ENCODE measurements at places on chromosomes 6 and 20.

GRCh38 chr20:42957018-42957703, 232.5 kb downstream of the PTPRT start:
- DNase-seq: no peak

GRCh38 chr6:27592481-27593199, 119.7 kb upstream of the ZNF184 start:
- DNase-seq: no peak

- DNase-seq: no peak
Observed at GRCh38 chr20:48932375-48932941, 10.9 kb downstream of the ARFGEF2 start.

GRCh38 chr6:99330159-99330558, 19.3 kb downstream of the FAXC start:
- peak; percentile 41 for DNase-seq

GRCh38 chr6:164296411-164296810, 881.9 kb downstream of the QKI start:
- no peak for DNase-seq

DNA sequence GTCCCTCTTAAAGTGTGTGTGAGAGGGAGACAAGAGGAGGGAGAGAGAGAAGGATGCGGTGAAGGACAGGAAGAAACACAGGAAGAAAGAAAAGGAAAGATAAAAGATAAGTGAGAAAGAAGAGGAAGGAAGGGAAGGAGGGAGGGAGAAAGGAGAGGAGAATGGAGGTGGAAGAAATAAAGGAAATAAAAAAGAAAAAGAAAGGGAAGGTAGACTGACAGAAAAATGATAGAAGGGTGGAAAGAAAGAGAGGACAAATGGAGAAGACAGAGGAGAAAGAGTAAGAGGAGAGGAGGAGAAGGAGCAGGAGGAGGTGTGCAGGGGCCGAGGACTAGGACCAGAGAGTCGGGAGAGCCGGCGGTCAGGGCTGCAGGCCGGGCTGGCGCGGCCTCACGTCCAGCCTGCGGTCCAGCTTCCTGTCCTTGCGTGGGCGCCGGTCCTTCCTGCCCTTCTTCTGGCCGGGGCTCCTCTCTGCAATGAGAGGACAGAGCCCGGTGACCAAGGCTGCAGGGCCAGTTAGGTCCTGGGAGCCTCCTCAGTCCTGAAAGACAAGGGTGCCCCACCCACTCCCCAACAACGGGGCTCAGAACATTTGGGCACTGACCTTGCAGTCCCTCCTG, 42.0 kb downstream of the RSPO4 start:
- no peak for DNase-seq

DNA sequence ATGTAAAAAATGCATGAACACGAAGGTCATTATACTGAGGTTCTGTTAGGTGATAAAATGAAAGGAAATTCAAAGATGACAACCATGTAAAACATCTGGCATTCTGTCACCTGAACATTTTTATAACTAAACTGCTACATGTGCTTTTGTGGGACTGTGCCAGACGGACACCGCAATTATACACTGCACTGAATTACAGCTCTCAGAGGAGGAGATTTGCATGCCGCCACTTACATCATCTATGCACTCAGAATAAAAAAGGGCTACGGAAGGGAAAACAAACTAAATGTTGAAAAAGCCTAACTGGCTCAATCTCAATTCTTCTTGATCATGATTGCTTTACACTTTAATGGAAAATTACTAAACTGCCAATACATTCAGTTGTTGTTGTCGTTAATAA, 614.0 kb upstream of the EYS start:
- DNase-seq: no peak

DNA sequence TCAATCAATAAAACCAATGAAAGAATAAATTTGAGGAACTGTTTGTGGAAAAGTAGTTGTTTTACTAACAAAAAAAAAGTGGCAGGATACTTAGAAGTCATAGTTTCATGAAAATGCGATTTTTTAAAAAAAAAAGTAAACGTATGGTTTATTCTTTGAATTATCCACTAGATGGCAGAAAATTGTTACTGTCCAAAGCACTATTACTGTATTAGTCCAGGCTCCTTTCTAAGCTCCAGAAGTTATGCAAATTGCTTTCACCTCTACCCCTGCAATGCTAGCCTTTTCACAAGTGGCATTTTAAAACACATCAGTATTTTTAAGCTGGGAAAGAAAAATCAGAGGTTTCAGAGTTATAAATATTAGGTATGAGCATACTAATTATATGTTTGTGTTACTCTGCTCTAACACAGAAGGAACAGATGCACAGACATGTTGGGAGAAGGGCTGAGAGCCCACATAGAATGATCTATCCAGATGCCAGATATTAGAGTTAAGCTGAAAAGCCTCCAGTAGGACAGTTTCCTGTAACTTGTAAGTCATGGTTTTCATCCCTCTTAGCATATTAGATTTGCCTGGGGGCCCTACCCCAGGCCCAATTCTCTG, 63.9 kb downstream of the FHL5 start:
- no peak for DNase-seq

DNA sequence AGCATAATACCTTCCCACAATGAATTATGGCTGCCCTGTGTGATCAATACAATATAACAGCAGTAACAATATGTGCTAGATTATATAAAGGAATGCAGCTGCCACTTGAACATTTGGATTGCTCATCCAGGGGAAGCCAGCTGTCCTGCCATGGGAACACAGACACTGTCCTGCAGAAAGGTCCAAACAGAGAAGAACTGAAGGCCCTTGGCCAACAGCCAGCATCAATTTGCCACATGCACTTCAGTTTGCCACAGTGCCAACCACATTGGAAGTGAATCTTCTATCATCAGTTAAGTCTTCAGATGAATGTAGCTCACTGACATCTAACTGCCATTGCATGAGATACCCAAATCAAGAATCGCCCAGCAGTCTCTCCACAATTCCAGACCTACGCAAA, 332.4 kb downstream of the PRKN start:
- DNase-seq: no peak

- no peak for DNase-seq
Observed at GRCh38 chr6:40569162-40569910, 17.8 kb downstream of the LRFN2 start.

DNA sequence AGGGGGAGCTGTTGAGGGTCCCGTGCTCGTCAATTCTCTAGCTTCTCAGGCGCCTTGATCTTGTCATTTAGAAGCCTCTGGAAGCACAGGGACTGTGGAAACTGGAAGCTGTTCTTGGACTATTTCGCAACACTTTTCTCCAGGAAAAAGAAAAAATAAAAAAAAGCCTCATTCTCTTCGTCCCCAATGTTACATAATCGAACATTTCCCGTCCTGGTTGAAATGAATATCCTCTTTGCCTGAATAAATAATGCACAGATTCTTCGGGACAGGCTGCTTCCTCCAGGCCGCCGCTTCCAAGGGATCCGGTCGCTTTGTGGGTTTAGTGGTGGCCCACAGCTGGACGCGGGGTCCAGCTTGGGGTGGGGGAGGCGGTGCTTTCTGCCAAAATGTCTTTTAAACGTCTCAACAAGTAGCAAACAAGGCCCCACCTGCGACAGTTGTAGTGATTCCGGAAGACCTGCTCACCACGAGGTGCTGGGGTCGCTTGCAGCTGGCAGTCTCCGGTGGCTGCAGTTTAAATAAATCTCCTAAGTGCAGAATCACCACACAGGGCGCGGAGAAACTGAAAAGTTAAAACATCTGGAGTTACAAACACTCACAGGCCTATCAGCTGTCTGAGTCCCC, 125.9 kb upstream of the ESR1 start:
- DNase-seq: no peak

DNA sequence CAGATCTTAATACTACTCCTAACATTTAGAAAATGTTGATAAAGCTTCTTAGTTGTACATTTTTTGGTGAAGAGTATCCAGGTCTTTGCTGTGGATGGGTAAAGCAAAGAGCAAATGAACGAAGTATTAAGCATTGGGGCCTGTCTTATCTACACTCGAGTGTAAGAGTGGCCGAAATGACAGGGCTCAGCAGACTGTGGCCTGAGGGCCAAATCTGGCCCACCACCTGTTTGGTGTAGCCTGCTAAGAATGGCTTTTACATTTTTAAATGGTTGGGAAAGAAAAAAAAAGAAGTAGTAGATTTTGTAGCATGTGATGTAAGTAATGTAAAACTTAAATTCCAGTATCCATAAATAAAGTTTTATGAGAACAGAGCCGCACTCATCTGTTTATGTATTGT, 19.4 kb upstream of the MAPK13 start:
- DNase-seq: no peak

DNA sequence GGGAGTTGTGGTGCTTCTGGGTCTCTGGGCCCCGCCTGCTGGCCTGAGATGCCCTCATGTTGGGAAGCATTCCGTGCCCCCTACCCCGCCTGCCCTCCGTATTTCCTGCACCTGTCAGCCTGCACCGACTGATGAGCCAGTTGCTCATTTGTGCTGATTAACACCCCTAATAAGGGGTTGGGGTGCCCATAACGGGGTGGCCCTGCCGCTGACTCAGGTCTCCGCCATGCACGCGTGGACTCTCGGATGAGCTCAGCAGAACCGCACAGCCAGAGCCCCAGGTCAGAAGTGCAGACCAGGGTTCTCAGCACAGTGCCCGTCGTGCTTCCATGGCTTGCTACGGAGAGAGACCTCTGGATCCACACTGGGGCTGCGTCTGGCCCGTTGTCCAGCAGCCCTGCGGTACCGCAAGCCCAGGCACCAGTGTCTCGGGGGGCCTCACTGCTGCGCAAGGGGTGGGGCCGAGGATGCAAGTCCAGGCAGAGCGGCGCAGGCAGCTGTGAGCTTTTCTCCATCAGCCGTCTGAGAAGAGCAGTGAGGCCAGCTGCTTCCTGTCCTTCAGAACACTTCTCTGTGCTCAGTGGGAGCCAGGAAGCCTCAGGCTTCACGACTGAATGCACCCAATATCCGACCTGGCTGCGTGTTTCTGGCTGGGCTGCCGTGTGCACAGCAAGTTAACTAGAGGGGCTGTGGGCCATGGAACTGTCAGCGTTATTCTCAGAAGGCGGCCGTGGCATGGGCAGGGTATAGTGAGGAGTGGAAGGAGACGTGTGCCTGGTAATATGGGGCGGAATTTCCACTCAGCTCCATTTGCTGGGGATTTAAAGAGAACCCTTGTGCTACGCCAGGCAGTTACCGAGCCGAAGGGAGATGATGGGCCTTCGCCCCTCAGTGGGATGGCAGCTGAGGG, 18.6 kb downstream of the MTG2 start:
- no peak for DNase-seq

- DNase-seq: no peak
Observed at GRCh38 chr6:66900133-66901083, 1193.4 kb upstream of the EYS start.

DNA sequence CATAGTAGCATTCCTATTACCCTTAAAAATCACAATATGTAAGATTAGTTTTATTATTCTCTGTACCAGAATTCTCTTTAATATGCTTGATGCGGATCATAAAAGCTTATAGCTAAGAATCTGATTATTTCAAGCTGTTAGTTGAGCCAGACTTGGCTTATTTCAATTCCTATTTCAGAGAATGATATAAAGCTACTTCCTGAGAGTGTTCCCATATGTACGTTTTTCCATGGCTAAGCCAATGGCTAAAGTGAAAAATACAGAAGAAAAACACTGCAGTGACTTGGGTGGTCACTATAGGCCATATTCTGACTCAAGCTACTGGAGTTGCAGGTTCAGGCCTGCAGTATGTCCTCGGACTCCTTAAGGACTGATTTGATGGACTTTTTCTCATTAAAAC, 97.9 kb upstream of the EEF1E1 start:
- no peak for DNase-seq

- no peak for DNase-seq
Observed at GRCh38 chr6:53498649-53499048, 46.3 kb downstream of the GCLC start.

- DNase-seq: no peak
Observed at GRCh38 chr6:4613795-4614194, 162.4 kb upstream of the CDYL start.

DNA sequence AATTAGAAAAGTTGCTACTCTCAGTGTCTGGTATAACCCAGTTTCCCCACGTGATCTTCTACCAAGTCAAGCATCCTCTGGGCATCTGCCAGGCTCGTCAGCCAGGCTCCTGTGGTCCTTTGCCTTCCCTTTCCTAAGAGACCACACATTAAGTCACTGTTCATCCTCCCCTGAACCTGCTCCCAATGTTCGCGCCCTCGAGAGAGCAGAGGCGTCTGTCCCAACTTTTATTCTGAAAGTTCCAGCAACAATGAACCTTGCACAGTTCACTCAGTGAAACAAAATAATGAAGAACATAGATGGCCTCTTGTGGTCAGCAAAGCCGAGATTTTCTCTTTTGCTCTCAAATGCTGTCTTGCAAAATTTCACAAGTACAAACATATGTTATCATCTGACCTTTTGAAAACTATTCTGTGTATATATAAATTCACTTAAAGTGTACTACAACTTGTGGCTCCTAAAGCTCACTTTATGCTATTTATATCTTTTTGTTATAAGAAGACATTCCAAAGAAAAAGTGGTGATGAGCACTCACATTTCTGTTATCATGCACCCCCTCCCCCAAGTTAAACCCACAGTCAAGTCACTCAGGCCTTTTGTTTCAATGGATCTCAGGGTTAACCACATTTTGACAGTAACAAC, 39.2 kb upstream of the NHSL1 start:
- DNase-seq: no peak

GRCh38 chr6:118775381-118775780, 118.6 kb upstream of the ASF1A start:
- DNase-seq: no peak

DNA sequence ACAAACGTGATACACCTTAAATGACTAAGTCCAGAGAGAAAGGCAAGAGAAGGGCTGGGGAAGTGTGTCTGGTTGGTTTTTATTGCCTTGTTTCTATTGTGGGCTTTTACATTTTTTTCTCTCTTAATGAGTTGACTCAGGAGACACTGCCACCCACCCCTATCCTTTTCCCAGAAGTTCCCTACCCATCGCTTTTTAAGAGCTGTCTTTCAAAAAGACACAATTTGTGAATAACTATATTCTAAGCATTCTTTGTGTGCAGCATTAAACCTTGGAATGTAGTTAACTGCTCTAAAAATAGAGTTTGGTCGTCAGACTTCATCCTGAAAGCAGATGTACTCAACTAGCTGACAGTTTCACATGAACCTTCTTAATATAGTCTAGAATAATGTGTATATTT, 174.9 kb downstream of the ISM1 start:
- no peak for DNase-seq

DNA sequence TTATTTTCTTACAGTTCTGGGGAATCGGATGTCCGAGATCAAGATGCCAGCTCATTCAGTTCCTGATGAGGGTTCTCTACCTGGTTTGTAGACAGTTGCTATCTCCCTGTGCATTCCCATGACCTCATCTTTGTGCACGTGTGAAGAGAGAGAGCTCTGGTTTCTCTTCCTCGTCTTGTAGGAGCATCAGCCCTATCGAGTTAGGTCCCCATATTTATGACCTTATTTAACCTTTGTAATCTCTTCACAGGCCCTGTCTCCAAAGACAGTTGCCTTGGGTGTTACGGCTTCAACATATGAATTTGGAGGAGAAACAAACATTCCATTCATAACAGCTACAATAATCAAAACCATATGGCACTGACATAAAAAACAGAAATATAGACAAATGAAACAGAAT, 455.3 kb downstream of the HACE1 start:
- no peak for DNase-seq
